ENCODE measurements at places on chromosomes 13 and 19.

GRCh38 chr13:20475927-20476691, 49.5 kb downstream of the CRYL1 start:
- peak; percentile 87 for DNase-seq

DNA sequence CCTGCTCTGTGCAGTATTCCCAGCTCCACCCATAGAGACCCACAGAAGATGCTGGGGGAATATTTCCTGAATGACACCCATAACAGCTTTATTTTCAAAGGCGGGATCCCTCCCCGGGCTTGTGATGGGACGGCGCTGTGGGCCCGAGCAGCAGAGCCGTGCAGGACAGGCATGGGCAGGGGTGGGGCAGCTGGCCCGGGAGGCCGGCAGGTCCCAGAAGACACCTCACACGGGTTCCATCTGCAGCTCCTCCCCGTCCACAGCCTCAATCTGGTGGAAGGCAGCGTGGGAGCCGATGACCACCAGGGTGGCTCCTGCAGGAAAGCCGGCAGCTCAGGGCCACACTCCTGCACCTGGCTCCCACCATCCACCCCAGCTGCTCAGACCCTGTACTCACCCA, 2.5 kb downstream of the RABAC1 start:
- no peak for DNase-seq

GRCh38 chr13:24223341-24224231, 63.1 kb downstream of the SPATA13 start:
- DNase-seq = no peak

- DNase-seq = no peak
Observed at GRCh38 chr13:70311191-70311590, 202.9 kb upstream of the KLHL1 start.

GRCh38 chr19:16586991-16587832, 15.0 kb upstream of the SLC35E1 start:
- DNase-seq = peak; percentile 84

DNA sequence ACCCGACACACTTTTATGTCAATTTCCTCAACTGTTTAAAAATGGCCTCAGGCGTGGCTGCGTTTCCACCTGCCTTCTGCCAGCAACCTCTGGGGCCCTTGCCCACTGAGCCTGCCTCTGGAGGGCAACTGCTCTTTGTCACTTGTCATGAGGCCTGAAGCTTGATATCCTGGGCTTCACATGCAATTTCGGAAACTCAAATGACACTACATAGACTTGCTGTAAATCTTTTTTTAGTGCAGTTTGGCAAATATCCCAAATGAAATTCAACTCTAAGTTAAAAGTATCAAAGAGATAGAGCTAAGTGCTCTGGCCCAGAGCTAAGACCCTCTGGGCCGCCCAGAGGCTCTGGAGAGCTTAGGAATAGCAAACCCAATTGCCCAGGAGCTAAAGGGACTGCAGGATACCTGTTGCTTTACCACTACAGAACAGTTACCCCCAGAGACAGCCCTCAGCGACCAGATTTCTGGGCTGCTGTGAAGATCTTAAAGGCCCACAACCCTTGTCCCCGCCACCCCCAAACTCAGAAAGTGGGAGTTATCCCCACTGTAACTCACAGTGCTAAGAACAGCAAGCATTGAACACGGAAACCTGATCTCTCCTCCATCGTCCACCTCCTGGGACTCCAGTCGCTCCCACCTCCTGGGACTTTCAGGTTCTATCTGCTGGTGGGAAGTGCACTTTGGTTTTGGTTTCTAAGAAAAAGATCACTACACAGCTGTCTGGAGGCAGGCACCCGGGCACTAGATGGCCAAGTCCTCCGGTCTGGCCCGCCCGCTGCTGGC, 19.4 kb downstream of the GJA3 start:
- no peak for DNase-seq

DNA sequence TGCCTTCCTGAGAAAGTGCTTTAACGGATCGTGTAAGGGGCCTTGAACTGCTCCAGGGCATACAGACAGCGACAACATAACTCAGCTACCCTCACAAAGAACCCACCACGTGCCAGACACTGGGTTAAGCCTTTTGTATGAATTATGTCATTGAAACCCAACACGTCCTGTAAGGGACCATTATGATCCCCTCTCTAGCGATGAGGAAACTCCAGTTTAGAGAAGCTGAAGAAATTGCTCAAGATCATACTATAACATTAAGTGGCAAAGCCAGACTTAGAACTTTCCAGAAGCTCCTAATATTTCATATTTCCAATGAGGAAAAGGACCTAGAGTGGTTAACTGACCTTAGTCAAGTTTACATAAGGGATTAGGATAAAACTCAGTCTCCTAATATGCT, 57.0 kb upstream of the RAP2A start:
- no peak for DNase-seq

DNA sequence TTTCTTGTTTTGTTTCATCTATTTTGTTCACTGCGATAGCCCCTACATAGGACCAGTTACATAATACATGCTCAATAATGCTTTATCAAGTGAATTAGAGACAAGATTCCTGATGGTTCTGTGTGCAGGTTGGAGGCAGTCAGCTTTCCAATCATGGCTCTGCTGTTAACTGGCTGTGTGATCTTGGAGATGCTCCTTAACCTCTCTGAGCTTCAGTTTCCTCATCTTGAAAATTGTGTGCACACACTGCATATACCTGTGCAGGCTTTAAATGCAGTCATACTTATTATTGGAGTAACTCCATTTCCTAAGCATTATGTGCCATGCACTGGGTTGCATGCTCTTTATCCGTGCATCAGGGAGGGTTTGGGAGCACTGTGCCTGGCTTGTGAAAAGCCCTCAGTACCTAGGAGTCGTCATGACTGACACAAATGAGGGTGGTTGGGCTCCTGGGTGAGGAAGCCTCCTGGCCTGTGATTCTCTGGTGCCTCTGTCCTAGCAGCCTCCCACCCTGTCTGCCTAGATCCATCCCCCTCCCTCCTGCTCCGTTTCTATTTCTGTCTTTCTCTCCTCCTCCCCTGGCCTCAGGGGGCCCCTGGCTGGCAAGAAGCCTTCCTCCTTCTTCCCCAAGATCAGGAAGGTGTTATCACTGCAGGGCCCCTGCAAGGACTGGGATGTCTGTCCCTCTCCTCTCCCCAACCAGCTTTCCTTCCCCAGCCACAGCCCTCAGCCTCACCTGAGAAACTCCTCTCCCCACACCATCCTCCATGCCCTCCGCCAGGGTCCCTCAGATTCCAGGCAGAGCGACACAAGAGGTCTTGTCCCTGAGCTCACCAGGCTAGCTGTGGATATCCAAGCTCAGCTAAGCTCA, 8.7 kb downstream of the IFNL1 start:
- DNase-seq = peak; percentile 13

DNA sequence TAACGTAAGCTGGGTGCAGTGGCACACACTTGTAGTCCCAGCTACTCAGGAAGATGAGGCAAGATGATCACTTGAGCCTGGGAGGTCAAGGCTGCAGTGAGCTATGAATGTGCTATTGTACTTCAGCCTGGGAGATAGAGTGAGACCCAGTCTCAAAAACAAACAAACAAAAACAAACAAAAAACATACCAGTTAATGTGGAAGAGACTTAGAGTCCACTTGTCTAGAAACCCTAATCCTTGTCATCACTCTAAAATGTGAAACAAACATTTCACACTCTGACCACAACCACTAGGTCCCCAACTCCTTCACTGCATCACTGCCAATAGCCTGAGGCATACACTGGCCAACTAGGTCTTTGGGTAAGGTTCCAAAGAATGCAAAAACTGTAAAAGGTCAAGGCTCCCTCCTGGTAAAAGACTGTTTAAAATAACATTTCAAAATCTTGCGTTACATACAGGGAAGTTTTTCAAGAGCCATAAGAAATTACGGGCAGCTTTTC, 28.6 kb upstream of the CYP2B6 start:
- no peak for DNase-seq

DNA sequence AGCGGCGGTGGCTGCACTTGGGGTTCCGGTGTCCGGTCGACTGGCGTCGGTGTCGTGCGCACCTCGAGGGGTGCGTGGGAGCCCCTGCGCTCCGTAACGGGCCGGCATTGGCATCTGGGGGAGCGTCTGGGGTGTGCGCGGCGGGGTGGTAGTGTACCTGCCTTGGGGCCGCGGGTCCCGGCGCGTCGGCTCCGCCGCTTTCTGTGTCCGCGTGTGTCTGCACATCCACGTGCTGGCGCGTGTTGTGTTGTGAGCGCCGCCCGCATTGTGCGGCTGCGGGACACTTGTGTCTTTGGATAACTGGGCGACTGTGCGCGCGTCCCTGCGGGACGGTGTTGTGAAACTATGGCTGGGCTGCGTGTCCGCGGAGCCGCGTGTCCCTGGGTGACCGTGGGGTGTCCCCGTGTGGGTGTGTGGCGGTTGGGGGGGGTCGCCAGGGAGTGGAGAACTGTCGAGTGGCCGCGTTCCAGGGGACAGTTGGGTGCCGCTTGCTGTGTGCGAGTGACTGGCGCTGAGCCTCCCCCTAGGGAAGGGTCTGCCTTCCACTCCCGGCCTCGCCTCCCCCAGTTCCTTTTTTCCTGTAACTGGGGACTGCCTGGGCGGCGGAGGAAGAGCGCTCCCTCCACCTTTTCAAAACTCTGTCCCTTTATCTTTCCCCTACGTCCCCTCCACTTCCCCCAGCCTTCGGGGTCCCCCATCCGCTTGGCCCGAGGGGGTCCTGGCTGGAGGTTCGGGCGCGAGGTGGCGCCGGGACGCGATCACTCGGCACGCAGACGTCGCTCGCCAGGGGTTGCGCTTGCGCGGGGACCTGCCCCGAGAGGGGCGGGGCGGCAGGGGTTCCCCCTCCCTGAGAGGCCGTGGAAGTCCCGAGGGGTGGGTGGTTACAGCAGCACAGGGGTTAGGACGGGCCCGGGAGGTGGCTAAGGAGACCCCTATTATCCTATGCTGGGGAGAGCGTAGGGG, 5.7 kb upstream of the NFIC start:
- peak; percentile 93 for DNase-seq

- no peak for DNase-seq
Observed at GRCh38 chr19:51103926-51104341, 4.3 kb downstream of the CTU1 start.

- DNase-seq = peak; percentile 93
Observed at GRCh38 chr19:12965017-12965811, 4.2 kb upstream of the DAND5 start.

GRCh38 chr13:113171250-113172125, 13.0 kb downstream of the PROZ start:
- DNase-seq = no peak

DNA sequence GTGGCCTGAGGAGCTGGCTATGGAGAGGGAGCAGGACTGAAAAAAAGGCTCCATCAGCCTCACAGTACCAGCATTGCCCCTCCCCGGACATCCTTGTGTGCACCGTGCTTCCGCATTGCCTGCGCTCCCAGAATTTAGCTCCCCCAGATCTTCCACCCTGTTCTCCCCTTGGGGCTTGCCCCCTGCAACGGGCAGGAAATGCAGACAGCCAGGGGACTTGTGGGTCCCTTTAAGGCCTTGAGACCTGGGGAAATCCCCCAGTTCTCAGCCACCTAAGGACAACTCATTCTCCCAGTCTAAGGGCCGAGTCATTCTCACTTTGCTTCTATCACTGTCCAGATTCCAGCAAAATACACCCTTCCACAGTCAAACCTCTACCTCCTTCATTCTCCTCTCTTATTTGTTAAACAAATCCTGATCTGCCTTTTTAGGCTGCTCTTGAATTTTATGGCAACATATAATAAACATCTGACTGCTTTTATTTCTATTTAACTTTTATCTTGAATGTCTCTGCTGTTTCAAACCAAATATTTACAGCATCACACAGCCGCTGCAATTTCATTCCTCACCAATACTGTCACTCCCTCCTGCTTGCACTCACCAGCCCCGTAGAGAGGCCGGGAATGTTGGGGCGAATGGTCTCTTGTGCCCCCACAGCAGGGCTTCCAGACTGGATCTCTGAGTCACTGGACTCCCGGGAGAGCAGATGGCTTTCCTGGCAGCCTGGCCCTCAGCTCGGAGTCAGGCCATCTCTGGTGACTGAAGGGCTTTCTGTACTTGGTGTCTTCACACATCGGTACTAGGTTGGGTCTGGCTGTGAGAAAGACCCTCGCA, 221.9 kb downstream of the TSHZ3 start:
- DNase-seq = no peak

DNA sequence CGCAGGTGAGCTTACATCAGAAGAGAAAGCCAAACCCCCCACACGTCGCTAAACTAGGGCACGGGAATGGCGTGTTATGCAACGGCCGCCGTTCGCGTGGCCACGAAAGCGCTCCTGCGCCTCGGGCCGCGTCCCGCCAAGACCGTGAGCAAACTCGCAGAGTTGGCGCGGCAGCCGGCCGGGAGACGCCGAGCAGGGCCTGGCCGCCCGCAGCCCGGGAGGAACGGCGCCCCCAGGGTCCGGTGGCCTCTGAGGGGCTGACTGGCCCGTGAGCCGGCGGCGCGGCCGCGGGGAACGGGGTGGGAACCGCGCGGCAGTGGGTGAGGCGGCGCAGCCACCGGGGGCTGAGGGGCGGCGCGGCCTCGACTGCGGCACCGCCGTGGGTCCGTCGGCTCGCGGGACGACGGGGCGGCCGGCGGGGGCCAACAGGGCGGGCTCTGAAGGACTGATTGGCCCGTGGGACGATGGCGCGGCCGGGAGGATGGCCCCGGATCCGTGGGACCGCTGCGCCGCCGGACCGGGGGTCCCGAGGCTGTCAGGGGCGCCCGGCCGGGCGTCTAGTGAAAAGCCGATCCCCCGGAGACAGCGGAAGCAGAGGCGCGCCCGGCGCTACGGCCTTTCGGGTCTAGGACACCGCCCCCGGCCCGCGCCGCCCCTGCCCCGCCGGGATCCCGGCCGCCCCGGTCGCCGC, 903 bp downstream of the LATS2 start:
- DNase-seq = no peak

DNA sequence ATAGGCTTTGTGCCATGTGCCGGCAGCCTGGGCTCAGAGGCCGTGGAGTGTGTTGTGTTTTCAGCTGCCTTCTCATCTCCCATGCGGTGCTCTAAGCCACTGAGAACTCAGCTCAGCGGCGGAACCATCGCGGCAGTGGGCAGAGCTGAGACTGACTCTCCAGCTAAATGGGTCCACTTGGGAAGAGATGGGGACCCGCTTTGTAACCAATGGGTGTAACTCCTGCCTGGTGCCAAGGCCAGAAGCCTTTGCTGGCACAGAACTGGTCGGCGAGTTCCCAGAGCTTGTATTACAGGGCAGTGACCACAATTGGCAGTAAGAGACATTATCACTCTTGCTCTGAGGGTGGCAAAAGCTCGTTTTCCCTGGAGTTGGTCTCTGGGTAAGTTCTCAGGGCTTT, 183.0 kb downstream of the STK24 start:
- DNase-seq = no peak

GRCh38 chr13:48896312-48896711, 79.4 kb upstream of the FNDC3A start:
- no peak for DNase-seq

DNA sequence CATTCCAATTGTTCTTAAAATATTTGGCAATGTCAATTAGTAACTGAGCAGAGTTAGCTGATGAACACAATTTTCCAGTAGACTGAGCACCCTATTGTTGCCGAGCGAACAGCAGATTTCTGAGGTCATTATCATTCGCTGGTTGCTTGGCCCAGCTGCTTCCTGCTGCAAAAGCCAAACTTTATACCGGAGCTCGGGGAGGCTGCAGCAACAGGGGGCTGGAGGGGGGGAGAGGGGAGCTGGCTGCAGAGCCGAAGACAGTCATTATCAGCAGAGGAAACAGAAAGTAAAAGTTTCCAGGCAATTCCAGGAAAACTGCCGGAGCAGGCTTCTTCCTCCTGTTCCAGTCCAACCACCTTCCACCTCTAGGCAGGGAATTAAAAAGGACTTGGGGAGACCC, 77.9 kb downstream of the ZNF536 start:
- DNase-seq = no peak
